ENCODE measurements at places on chromosomes 6 and 20.

DNA sequence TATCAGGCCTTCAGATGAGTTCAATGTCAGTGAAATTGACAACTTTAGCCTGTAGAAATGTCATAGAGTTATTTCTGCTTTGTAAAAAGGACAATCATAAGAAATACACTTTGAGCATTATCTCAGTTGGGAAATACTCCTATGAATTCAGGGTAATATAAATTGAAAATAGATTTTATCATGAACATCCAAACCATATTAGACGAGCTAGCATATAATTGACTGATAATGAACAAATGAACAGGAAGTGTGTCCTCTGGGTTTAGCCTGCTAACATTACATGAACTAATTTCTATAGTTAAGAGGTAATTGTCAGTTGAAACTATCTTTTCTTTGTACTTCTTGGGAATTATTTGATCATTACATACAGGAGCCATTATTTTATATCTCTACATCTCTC is 469.0 kb upstream of the RNF217 start:
- no peak for DNase-seq

- no peak for DNase-seq
These were observed 97.8 kb downstream of the PACRG start for GRCh38 chr6:162825597-162825996.

DNA sequence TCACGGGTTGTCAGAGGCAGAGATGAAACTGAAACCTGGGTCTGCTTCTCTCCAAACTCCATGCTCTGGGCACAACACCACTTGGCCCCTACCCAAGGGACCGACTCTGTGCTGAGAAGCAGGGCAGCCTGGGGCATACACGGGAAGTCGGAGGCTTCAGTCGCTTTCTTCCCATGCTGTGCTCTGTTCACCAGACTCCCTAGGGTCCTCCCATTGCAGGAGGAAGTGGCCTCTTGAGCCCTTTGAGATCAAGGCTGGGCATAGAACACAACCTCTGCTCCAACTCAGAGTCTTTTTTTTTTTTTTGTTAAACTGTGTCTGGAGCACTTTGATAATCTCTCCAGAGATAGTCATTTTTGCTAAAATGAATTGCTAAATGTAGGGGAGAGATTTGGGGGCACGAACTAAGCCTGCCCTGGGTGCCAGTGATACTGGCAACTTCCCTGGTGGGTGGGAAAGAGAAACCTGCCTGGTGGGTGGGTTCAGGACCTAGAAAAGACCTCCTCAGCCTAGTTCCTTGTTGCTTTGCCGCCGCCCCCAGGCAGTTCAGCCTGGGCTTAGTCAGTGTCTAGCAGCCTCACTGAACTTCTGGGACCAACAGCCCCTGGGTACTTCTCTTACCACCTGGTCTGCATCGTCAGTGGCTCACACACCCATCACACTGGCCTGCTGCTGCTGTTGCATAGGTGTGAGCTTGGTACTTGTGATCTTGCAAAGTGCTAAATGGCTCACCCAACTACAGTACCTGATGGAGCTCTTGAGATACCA is 62.0 kb downstream of the PPP1R14C start:
- no peak for DNase-seq

DNA sequence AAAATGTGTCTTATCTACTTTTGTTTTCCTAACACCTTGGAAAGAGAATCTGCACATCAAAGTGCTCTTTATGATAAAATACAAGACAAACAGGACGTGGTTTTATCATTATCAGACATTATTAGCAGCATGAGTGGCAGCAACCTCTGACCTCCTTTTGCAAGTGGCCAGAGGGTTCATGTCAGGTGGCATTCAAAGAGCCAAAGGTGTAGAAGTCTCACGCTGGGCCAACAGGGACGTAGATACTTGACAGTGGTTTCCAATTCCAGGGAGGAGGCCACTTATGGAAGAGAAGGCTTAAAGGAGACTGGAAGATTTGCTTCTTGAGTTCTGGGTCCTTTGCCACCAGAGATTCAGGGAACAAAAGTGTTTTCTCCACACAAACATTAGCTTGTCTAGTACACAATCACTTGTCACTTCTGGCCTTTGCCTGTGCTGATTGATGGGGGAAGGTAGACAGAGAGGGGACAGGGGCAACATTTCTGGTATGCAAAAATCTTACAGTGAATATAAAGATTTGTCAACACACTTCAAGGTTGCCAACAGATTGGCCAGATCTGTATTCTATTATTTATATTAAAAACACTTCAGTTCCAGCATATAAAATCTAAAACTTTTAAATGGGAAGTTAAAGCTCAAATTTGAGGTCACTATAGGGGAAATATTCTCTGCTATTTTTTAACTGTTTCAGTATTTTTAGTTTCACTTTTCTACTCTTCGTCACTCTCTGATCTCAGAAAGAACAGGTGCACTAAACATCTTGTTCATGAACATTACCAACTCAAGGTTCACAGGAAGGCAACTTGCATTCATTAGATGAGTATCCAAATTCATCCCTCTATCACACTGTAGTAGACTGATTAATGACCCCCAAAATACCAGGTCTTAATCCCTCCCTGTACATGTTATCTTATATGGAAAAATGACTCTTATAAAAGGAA is 52.1 kb upstream of the FBXO30 start:
- no peak for DNase-seq

GRCh38 chr20:63891061-63892002 is 3.6 kb upstream of the DNAJC5 start:
- DNase-seq: no peak
